Subcutaneous adipose tissue (tissue), 4 donors: ENCODE measurements at places on chromosomes 6 and 20. TPM values are rescaled to one million over a fixed set of nuclear protein-coding genes. Genes with fewer than 3 reads are reported as not detected.

The OR12D3 gene
- not detected for total RNA-seq

The CGAS gene
- total RNA-seq, result 3.0 TPM

The PTCRA gene
- total RNA-seq, result not detected

The FAM83C gene
- not detected for total RNA-seq

The PSORS1C1 gene
- 0.34 TPM for total RNA-seq

The DAAM2 gene
- 53.9 TPM for total RNA-seq

The MLIP gene
- total RNA-seq, result 3.8 TPM
